ENCODE measurements at places on chromosomes 4 and X.

DNA sequence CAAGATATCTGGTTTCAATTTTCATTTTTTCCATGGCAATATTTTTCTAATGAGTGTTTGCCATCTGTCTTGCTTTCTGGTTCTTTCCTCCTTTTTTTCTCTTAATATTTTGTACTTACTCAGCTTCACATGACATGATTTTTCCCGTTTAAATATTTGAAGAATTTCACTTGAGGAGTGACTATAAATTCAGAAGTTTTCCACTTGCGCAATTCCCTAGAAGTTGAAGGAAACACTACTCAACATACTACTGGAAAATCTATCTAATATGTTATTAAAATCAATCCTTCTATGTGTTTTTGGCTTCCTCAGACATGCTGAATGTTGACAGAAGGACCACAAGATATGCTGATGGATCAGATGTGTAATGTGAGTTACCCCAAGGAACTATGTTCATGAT, 36.8 kb upstream of the BANK1 start:
- no peak for DNase-seq

DNA sequence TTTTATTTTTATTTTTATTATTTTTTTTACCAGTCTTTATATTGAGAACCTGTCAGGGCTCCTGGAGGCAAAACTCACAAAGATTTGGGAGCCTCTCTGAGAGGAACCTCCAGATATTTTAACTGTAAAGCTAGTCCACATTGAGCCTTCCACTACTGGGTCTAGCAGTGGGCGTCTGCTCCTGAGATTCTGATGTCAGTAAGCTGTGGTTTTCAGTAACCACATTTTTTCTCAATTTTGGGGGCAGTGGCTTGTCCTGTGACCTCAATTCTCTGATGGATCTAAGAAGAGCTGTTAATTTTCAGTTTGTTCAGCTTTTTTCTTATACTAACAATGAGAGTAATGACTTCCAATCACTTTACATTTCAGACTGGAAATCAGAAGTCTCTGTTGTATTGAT, 23.6 kb upstream of the GPRASP1 start:
- DNase-seq, result no peak

- DNase-seq, result no peak
Observed at GRCh38 chr4:155569960-155570515, 96.6 kb upstream of the GUCY1A1 start.

GRCh38 chrX:43677993-43678392, 21.9 kb downstream of the MAOA start:
- no peak for DNase-seq

DNA sequence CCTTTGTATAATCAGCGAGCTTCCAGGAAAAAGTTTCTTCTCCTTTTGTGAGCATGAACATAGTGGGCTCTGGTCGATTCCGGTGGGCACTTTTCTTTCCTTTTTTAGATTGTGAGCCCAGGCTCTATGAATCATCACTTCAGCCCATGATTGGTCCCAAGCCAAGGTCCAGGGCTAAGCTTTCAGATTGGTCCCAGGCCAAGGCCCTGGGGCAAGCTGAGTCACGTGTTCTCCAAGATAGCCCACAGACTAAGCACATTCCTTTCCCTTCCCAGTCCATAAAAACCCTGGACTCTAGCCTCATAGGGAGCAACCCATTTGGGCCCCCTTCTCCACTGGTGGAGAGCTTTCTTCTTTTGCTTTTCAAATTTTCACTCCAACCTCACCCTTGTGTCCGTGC, 430.5 kb downstream of the NAP1L3 start:
- no peak for DNase-seq

GRCh38 chr4:158259955-158260575, 49.8 kb downstream of the TMEM144 start:
- no peak for DNase-seq

GRCh38 chr4:25986807-25987206, 72.8 kb downstream of the SMIM20 start:
- DNase-seq, result no peak

- DNase-seq, result no peak
Observed at GRCh38 chr4:150090836-150091235, 12.6 kb downstream of the DCLK2 start.

All from stimulated activated CD4-positive, alpha-beta T cell treated with anti-CD3 and anti-CD28 coated beads, Interleukin-1b, Interleukin-23, amount 100 ng/mL, for 48 hours (primary cell).